Activated naive CD4-positive, alpha-beta T cell (primary cell): ENCODE measurements at places on chromosomes 7 and 10.

DNA sequence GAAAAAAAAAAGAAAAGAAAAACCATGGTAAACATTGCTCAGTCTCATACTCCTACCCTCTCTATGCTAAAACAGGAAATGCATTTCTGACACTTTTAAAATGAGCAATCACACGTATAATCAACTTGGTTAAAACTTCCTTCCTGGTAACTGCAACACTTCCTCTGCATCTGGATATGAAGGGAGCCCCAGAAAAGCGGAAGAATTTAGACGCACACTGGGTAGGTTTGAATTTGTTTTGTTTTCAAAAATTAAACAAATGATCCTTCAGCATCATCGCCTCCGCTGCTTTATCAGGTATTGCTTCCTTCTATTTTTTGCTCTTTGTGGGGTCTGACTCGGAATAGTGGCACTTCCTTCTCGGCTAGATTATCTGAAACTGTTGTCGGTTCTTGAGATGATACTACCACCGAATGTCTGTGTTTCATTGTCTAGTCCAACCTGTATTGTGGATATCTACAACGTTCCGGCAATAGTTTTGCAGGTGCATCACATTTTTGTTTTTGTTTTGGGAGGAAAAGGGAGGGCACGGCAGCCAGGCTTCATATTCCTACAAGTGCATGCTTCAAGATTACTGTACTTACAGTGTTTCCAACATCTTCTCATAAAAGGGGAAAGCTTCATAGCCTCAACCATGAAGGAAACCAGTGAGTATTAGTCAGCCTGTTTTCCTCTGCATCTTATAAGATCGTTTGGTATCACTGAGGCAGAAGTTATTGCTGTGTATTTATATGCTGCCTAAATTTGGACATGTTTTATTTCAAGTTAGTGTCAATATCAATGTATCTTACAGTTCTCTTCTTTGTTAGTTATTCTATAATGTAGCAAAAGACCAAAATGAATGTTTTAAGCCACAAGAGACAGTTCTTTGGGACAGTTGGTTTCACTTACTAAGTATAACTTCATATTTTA lies at the start of gene PIK3CG:
PIK3CG (plus strand) TSS at position 153 of the 912 bp plus-strand sequence. CDS start 2,280 bp downstream, outside the sequence.
- DNase-seq, result no peak

DNA sequence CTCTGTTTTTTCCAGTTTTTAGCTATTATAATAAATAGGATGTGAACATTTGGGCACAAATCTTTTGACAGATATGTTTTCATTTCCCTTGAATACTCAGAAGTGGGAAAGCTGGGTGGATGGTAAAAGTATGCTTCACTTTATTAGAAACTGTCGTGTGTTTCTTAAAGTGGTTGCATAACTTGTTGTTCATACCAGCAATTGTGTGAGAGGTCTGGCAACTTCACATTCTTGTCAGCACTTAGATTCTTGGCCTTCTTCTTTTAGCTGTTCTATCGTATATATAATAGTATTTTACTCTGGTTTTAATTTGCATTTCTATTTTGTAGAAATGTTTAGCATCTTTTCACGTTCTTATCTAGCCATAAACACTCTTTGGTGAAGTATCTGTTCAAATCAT lies 894.4 kb downstream of the KCNMA1 start:
- DNase-seq, result no peak

GRCh38 chr7:131327049-131327625 lies 539 bp upstream of the MKLN1 start:
- DNase-seq, result no peak

DNA sequence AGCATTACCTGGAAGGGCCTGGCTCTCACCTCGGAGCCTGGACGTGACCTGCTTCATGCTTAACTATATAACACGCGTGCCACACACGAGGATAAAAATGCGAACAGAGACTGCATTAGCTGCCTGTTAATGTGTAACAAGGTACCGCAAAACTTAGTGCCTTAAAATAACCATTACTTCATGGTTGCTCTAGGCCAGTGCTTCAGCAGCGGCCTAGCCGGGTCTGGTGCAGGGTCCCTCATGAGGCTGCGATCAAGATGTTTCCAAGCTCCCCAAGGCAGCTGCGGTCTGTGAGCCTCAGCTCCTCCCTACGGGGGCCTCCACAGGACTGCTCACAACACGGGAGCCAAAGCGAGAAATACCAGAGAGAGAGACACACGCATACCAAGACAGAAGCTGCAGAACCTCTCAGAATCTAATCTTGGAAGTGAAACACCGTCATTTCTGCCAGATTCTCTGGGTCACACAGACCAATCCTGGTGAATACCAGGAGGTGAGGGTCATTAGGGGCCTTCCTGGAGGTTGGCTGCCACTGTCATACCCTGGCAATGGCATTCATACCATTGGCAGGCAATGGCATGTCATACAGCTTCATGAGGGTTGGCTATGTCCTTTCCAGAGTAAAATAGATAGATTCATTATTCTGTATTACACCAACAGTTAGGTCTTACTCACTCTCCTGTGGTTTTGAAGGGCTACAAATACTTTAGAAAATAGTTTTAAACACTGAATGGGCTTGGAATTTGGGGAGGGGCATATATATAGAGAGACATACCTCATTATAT lies 94.5 kb downstream of the HIPK2 start:
- DNase-seq, result no peak

- DNase-seq, result no peak
Observed at GRCh38 chr10:45624724-45625123, 47.8 kb downstream of the ZFAND4 start.

DNA sequence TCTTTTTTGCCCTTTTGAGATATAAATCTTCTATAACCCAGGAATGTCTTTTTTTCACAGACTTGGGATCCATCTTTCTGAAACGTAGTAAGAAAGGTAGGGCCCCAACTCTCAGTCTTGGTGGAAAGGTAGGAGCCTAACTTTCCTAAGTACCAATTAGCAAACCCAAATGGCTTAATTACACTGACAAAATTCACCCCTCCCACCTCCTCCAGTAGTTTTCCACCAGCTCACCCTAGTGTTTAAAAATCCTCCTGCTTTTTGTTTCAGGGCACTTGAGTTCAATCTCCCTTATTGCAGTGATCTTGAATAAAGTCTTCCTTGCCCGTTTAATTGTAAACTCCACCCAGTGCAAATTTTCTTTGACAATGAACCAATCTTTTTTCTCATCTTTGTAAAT lies 600.0 kb downstream of the PHTF2 start:
- no peak for DNase-seq

DNA sequence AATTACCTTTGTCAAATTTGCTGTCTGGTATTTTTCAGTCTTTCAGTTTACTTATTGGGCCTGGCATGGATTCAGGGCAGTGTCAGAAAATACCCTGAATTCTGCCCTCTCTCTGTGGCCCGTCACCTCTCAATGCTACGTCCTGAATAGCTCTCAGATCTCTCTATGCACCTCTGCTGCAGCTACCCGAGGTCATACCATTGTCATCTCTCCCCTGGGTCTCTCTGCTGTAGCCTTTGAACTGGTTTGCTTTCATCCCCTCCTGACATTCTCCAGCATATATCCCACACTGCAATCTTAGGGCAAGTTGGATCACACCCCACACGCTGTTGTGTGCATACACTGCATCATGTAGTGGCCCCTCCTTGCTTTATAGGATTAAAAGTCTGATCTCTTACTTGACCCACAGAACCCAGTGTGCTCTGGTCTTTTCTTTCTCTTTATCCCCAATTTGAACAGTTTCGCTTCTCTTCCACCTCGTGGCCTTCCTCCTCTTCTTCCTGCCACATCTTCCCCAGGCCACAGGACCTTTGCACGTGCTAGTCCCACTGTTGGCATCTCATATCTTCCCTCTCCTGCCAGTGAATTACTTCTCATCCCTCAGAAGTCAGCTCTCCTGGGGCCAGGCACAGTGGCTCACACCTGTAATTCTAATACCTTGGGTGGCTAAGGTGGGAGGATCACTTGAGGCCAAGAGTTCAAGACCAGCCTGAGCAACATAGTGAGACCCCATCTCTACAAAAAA lies 372.9 kb downstream of the GALNT17 start:
- no peak for DNase-seq
